Cardiac muscle cell (in vitro differentiated cells and primary cell): ENCODE measurements at places on chromosomes 6 and 20. TPM values are rescaled to one million over a fixed set of nuclear protein-coding genes. Genes with fewer than 3 reads are reported as not detected.

The TNNC2 gene
- 62.4 and 96.3 TPM in 2 replicates for polyA plus RNA-seq

The TGM2 gene
- 119 and 192 TPM in 2 replicates for polyA plus RNA-seq

The GSTA1 gene
- 0.67 TPM in 1 of 2 replicates, not detected in the other for polyA plus RNA-seq

The RAET1L gene
- polyA plus RNA-seq = not detected in 2 replicates

The C2 gene
- polyA plus RNA-seq = 0.48 and 1.5 TPM in 2 replicates

The BPIFB4 gene
- polyA plus RNA-seq = not detected in 2 replicates

The SNRNP48 gene
- polyA plus RNA-seq = 9.2 and 14.4 TPM in 2 replicates

The TCF15 gene
- 2.4 and 3.0 TPM in 2 replicates for polyA plus RNA-seq

The GRM4 gene
- polyA plus RNA-seq = 0.22 and 0.31 TPM in 2 replicates
